Ovary (tissue), 10 donors: ENCODE measurements at places on chromosomes 3 and 15. TPM values are rescaled to one million over a fixed set of nuclear protein-coding genes. Genes with fewer than 3 reads are reported as not detected.

- no peak for DNase-seq
Observed at GRCh38 chr3:187550446-187550845, 119.7 kb downstream of the SST start.

DNA sequence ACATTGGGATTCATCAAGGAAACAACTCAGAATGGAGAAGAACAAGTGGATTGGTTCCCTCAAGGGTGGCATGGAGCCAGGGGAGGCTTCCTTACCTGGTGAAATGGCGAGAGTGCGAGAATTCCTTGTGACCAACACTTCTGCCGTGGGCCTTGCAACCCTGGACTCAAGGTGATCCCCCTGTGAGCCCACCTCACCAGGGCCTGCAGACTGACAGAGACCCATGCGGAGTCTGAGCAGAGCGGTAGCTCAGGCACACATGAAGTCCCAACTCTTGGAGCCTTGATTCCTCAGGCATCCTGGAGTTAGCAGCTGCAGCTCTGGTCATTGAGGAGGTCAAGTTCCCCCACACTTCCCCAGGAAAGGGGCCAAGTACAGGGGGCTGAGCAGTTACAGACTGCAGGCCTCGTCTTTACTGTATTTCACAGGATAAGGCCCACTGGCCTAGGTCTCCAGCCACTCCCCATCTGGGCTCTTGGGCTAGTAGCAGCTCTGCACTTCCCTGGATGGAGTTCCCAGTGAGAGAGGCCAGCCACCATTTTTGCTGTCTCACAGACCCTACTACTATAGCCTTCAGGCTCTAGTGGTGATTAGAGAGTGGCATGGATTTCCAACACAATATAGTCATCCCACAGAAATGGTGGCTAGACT lies 269.5 kb upstream of the DCBLD2 start:
- no peak for DNase-seq

- DNase-seq = no peak
Observed at GRCh38 chr15:93527374-93528050, 438.5 kb upstream of the RGMA start.

WNT7A gene
- total RNA-seq = not detected
